HFFc6 (cell line): ENCODE measurements at places on chromosomes 4 and X.

DNA sequence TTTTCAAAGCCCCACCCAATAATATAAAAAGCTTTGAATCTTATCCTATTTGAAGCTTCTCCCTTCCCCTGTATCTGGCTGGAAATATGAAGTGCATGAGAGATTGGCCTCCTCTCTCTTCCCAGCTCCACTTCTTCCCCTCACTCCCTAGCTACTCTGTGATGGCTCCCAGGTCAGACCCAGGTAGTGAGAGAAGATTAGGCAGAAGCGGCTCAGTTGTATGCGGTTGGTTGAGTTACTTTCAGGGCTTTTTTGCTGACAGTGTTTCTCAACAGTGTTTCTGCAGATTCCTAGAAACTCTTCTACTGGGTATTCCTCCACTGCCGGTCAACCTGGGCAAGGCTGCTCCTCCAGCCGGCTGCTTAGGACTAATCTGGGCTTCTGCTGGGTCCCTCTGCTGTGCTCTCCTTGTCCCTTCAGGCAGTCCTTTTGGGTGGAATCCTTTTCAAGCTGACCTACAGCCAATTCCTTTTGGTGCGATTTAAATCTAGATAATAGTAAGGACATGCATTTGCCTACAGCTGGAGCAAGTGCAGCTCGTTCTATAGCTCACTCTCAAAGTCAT is 87.4 kb upstream of the SLC7A11 start:
- no peak for DNase-seq

DNA sequence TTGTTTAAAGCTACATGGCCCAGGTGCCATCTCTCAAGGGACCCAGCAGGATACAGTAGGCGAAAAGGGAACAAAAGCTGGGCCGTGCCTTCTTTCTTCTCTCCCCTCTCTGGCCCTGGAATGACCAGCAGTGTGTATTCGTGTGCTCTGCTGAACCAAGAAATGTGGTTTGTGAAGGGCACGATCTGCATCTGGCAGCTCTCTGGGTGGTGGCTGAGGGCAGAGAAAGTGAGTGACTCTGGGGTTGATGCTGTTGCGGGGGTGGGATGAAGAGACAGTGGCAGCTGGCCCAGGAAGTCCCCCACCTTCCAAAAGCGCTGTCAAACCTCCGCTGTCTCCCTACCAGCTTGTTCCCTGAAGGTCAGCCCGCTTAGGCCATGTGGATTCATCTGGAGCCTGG is 88.3 kb downstream of the CLDN34 start:
- no peak for DNase-seq

GRCh38 chr4:122458625-122459024 is 2.1 kb upstream of the IL2 start:
- DNase-seq, result peak; percentile 0

GRCh38 chr4:123524958-123525628 is 128.5 kb downstream of the SPRY1 start:
- DNase-seq, result no peak
